Effector memory CD8-positive, alpha-beta T cell (primary cell): ENCODE measurements at places on chromosomes 5 and 9.
A peak's percentile ranks its signal among the peaks of the same experiment; 100 is the strongest.

DNA sequence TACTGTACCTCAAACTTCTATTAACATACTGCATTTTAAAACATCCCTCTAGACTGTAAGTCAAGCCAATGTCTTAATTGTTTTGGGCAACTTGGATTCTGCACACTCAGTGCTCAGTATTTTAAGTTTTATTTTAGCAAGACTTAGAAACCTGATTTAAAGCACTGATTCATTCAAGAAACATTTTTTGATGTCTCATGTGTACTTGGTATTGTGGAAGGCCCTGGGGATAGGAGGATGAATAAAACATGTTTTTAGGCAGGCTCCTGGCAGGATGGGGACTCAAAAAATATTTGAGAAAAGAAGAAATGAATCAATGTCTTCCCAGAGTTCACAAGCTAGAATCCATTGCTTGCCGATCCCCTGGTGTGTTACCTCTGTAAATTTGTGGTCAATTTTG lies 334.0 kb upstream of the PUM3 start:
- H3K27me3 ChIP-seq = peaks cover 66% of the 10 kb centered on the region
- no peak for DNase-seq
- no peak overlapping the region for H3K27ac ChIP-seq
- no peak overlapping the region for H3K4me3 ChIP-seq

- H3K27ac ChIP-seq = no peak overlapping the region
- H3K36me3 ChIP-seq = peaks cover 3% of the 10 kb centered on the region
- H3K4me1 ChIP-seq = no peaks in the 10 kb centered on the region
These were observed 9.6 kb downstream of the KIAA1958 start for GRCh38 chr9:112496074-112496722.

DNA sequence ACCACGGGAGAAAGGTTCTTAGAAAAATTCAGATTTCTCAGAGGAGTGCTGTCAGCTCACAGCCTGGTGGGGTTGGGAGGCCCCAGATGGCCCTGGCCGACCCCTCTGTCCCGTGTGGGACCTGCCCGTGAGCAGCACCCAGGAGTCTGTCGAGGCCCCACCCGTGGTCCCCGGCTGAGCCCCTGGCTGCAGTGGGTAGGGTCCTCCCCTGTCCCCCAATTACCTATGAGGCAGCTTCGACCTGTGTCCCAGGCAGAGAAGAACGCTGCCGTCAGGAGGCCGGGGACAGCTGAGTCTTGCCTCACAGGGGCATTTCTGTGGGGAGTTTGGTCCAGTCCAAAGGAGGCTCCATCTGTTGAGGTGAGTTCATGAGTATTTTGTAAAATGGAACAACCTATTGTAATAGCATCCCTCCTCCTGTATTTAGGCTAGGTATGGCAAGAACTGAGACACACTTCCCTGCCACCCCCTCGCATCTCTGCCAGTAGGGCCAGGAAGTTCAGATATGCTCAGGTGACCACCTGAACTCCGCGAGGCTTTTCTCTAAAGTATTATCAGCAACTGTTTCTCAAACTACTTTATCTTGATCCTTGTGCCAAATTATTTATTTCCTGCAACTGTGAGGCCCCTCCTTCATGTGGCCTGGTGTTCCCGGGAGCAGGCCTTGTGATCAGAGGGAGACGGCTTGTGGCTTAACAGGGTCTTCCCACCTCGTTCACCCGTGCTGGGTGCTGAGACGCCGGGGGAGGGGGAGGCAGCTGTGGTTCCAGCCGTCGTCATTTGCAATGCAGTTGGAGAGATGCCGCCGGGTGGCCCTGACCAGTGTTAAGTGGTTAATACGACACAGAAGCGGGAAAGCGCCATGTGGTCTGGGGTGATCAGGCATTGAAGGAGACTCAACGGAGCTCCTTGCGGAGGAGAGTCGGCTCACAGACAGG lies 1.7 kb downstream of the AHRR start:
- DNase-seq = no peak
- no peak overlapping the region for H3K27ac ChIP-seq
- peaks cover 70% of the 10 kb centered on the region for H3K27me3 ChIP-seq
- peaks cover 9% of the 10 kb centered on the region for H3K36me3 ChIP-seq
- H3K4me1 ChIP-seq = no peaks in the 10 kb centered on the region
- peak overlapping the region; percentile 29 for H3K4me3 ChIP-seq

DNA sequence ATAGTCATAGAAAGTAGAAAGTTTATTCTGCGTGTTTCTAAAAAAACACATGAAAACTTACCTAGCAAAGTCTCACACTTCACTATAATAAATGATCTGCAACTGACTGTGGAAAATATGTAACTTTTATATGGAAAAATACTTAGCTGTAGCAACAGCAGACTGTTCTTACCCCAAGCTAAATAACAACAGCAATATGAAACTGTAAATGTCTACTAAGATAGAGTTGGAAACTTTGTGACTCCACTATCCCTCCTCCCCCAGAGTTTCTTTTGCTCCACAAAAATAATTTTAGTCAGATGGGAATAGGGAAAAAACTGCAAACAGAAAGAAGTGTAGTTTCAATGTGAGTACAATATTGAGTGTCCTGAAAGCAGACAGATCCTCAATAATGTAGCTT lies 21.0 kb downstream of the MLLT3 start:
- no peak overlapping the region for H3K27ac ChIP-seq
- H3K4me3 ChIP-seq = no peak overlapping the region
- H3K36me3 ChIP-seq = no peaks in the 10 kb centered on the region
- H3K27me3 ChIP-seq = no peaks in the 10 kb centered on the region
- no peak for DNase-seq

DNA sequence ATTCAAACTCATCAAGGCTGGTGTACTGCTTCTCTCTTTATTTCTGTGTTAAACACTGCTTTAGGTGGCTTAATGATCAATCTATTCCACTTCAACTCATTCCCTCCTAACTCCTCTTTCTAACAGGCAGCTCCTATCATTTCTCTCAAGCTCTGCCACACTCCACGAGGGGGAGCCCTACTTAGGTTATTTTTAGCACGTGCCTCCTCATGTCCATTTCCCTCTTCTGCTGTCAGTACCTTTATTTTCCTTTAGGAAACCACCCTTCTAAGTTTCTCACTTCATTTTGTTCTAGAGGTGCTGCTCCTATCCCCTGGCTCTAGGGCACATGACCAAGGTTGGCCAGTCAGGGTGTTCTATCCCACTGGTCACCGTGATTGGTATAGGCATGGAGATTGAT lies 6.7 kb upstream of the BRINP1 start:
- no peaks in the 10 kb centered on the region for H3K27me3 ChIP-seq
- H3K27ac ChIP-seq = no peak overlapping the region
- no peaks in the 10 kb centered on the region for H3K36me3 ChIP-seq

GRCh38 chr9:68755752-68756151 lies 50.7 kb downstream of the PIP5K1B start:
- no peak overlapping the region for H3K27ac ChIP-seq
- DNase-seq = no peak

DNA sequence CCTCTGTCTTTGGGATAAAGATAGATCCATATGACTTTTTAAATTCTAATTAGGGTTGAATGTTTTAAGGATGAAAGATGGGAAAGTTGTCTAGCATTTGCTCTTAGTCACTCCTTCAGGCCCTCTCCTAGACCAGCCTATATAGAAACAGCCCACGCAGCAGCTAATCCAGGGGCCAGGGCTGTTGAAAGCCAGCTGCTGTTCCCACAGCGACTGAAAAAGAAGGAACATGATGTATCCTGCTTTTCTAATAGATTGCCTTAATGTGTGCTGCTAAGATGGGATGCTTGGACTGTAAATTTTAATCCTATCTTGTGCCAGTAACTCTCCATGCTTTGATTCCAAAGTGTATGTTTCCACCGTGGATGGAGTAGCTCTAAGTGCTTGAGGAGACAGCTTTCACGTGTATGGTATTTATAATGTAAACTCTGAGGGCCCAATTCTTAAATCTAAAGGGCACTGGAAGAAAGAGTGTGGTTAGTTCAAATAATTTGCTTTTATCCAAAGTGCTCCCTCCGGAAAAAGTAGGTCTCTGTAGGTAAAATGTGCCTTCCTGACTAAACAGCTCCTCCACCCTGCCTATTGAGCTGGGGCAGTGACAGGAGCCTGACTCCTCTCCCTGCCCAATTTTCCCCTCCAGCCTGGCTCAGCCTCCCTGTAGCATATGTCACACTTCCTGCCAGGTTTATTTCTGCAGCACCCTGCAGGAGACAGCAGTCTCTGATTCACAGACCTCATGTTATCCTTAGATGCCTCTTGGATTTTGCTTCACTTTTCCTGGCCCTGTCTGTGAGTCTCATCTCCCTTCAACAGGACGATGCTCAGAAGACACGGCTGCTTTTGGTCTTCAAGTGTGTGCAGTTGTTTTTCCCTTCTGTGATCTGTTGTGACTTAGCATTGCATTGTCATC lies 33.2 kb downstream of the SLC36A1 start:
- no peak for DNase-seq
- H3K36me3 ChIP-seq = peaks cover 22% of the 10 kb centered on the region
- no peak overlapping the region for H3K4me3 ChIP-seq
- H3K4me1 ChIP-seq = no peaks in the 10 kb centered on the region

- no peak overlapping the region for H3K27ac ChIP-seq
- no peaks in the 10 kb centered on the region for H3K27me3 ChIP-seq
- H3K4me1 ChIP-seq = peaks cover 33% of the 10 kb centered on the region
- no peak for DNase-seq
- H3K4me3 ChIP-seq = no peak overlapping the region
- H3K36me3 ChIP-seq = peaks cover 21% of the 10 kb centered on the region
These were observed 14.8 kb downstream of the SPTLC1 start for GRCh38 chr9:92100237-92100911.

GRCh38 chr9:22107202-22108045 lies 98.3 kb upstream of the CDKN2B start:
- no peak for DNase-seq
- no peaks in the 10 kb centered on the region for H3K36me3 ChIP-seq
- H3K4me1 ChIP-seq = peaks cover 4% of the 10 kb centered on the region

DNA sequence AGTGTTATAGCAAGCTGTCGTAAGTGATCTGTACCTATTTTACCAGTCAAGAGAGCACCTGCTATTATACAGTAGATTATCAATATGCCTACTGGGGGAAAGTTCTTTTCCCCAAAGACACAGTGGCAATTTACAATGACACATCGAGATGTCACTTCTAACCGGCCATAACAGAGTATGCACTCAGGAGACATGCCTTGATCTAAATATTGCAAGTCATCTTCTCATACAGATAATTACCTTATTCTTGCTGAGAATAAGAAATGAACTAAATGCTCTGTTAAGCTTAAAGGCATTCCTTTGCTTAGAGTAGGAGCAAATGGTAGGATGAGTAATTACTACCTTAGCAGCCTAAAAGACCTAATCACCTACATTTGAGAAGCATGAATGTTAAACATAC lies 71.6 kb downstream of the PKD2L2 start:
- H3K4me1 ChIP-seq = peaks cover 26% of the 10 kb centered on the region
- no peak for DNase-seq
- H3K4me3 ChIP-seq = no peak overlapping the region
- no peaks in the 10 kb centered on the region for H3K27me3 ChIP-seq
- peaks cover 37% of the 10 kb centered on the region for H3K36me3 ChIP-seq

DNA sequence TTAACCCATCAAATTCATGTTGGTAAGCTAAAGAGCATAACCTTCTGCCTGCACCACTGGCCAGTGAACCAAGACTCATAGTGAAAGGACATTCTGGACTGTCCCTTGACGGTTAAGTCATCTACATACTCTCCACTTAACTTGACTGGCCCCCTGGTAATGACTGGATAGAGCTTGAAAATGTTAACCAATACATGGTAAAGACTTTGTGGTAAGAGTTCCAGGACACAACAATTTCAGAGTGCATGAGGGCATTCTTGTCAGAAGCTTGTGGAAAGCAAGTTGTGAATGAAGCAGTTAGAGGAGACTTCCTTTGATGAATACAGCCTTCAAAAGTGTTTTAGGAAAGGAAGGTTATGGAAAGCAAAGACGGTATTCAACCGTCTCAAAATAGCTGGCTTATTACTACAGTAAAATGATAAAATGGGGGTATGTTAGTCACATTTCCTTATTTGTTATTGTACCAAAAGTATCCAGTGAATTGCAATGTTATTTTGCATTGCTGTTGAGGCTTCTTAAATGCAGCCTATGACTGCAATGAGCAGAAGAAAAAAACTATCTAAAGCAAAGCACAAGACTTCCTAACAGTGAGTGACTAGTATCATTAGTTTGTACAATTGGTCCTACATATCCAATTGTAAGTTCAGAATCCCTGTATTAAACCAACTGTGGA lies 47.2 kb upstream of the DAB2 start:
- H3K4me1 ChIP-seq = no peaks in the 10 kb centered on the region
- peaks cover 24% of the 10 kb centered on the region for H3K27me3 ChIP-seq
- DNase-seq = no peak
- no peak overlapping the region for H3K4me3 ChIP-seq
- no peak overlapping the region for H3K27ac ChIP-seq

DNA sequence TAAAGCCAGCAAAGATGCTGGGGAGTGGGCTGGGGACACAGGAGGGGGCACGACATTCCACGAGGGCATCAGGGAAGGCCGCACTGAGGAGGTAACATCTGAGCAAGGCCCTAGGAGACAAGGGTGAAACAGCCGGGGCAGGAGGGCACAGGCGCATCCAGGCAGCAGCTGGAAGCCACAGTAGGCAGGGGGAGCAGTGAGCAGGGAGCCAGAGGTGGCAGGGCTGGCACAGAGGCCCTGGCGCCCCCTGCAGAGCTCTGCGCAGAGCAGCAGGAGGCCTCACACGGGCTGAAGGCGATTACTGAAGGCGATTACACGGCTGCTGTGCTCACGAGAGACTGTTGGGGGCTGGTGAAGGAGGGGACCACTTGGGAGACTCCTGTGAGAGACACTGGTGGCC lies 15.4 kb downstream of the LMAN2 start:
- DNase-seq = no peak
- H3K27ac ChIP-seq = peak overlapping the region; percentile 62
- peaks cover 41% of the 10 kb centered on the region for H3K4me1 ChIP-seq
- H3K36me3 ChIP-seq = peaks cover 63% of the 10 kb centered on the region

- H3K4me1 ChIP-seq = no peaks in the 10 kb centered on the region
- no peak overlapping the region for H3K4me3 ChIP-seq
- H3K36me3 ChIP-seq = no peaks in the 10 kb centered on the region
- H3K27me3 ChIP-seq = peaks cover 31% of the 10 kb centered on the region
- DNase-seq = no peak
- no peak overlapping the region for H3K27ac ChIP-seq
These were observed 87.1 kb upstream of the COL5A1 start for GRCh38 chr9:134554373-134555093.

DNA sequence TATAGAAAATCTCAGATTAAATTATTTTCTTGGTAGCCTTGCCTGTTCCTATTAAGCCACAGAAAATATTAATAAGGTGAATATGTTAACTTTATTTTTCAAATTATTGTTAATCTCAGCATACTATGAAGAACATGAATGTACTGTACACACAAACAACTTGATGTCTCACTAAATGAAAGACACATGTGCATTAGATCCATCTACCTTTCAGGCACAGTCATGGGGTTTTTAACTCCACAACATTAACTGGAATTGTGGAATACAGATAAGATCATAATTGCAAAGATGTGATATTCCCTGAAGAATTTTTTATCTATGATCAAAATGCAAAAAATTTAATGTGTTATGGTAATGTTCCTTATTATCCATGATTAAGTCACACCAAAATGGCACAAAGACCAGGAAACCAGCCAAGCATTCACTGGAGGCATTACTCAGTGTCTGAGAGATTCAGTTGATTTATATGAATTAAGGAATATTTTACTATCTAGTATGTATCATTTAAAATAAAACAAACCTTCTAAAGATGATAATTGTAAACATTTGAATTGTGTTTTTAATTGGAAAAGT lies 150.0 kb upstream of the VCAN start:
- H3K27me3 ChIP-seq = no peaks in the 10 kb centered on the region
- no peak overlapping the region for H3K27ac ChIP-seq
- no peak overlapping the region for H3K4me3 ChIP-seq
- no peaks in the 10 kb centered on the region for H3K4me1 ChIP-seq
